ENCODE measurements at places on chromosomes 11 and 22.
A peak's percentile ranks its signal among the peaks of the same experiment; 100 is the strongest.

- peak; percentile 58 for DNase-seq
Observed at GRCh38 chr22:20509344-20510047, 2.1 kb downstream of the MED15 start.

- DNase-seq, result no peak
Observed at GRCh38 chr11:112306230-112306629, 45.6 kb upstream of the PLET1 start.

DNA sequence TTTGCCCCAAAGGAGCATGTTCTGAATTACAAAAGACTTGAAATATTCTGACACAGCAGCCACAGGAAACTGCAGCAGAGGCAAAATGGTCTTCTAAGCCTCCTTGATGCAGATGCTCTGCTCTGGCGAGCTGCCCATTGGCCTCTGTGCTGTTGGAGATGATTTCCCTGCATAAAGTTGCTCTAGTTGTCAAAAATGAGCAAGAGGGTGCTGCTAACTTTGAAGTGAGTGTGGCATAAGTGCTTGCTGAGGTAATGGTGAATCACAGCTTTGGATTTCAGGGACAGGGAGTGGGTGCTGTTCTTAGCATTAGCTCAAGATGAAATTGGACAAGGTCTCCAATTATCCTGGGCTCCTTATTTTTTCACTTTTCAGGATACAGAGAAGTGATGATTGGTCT lies 435.4 kb downstream of the TMEM135 start:
- no peak for DNase-seq

- no peak for DNase-seq
Observed at GRCh38 chr22:41264408-41264941, 21.5 kb downstream of the RANGAP1 start.

GRCh38 chr11:96197801-96198701 lies 144.9 kb downstream of the MAML2 start:
- no peak for DNase-seq

- DNase-seq, result no peak
Observed at GRCh38 chr11:36270701-36271100, 18.5 kb downstream of the COMMD9 start.

DNA sequence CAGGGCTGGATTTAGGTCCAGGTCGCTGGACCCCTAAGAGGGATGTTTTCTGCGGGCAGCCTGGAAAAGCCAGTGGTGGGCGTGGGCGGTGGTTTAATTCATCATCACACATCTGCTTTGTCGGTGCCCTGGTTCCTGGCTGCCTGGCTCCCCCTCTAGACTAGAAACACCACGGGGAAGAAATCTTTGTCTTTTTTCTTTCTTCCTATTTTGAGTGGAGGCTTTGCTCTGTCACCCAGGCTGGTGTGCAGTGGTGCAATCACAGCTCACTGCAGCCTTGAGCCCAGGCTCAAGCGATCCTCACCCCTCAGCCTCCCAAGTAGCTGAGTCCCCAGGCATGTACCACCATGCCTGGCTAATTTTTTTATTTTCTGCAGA lies 86.6 kb upstream of the LINC01488 start:
- DNase-seq, result no peak

GRCh38 chr11:36672815-36673450 lies 74.9 kb upstream of the RAG2 start:
- DNase-seq, result peak; percentile 23

GRCh38 chr11:102142333-102142732 lies 32.1 kb downstream of the YAP1 start:
- DNase-seq, result no peak

GRCh38 chr11:12901874-12902481 lies 107.1 kb upstream of the RASSF10 start:
- no peak for DNase-seq

All from memory B cell (primary cell).